ENCODE measurements at places on chromosomes 6 and 20.
A peak's percentile ranks its signal among the peaks of the same experiment; 100 is the strongest.

DNA sequence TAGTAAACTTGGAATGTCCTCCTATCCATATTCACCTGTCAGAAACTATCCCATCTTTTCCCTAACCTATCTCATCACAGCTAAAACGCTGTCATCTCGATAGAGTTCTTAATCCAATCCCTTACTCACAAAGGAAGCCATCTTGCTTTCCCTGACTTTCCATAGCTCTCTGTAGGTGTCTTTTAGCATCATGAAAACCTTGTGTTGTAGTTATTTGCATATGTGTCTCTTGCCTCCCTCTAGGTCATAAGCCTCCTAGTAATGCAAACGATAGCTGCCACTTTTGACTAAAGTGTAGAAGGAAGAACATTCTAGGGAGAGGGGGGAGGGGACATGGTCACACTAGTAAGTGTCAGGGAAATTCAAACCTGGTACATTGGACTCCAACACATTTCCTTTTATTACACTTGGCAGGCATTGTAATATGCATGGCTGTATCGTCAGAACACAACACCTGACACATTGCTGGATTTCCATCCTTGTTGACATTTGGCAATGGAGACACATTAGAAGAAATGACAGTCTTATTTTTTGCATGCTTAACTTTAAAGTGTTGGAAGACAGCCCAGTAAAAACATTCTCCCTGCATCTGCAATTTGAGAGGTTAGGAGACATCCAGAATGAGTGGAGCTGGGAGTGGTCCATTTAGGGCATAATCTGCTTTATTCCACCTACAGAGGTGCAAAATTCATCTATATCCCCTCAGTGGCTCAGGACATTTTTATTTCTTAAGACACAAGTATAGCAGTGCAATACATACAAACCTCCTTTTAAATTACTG is 283.4 kb downstream of the HAO1 start:
- H3K36me3 ChIP-seq = no peaks in the 10 kb centered on the region
- DNase-seq = no peak
- no peak overlapping the region for H3K27ac ChIP-seq
- H3K4me1 ChIP-seq = no peaks in the 10 kb centered on the region
- H3K27me3 ChIP-seq = no peaks in the 10 kb centered on the region
- no peak overlapping the region for H3K4me3 ChIP-seq

GRCh38 chr20:10642856-10643559 is 30.8 kb downstream of the JAG1 start:
- H3K27ac ChIP-seq = peak overlapping the region; percentile 16
- H3K4me3 ChIP-seq = no peak overlapping the region
- peaks cover 31% of the 10 kb centered on the region for H3K4me1 ChIP-seq
- DNase-seq = no peak
- no peaks in the 10 kb centered on the region for H3K36me3 ChIP-seq

GRCh38 chr20:63238514-63239125 is 2.9 kb downstream of the BIRC7 start:
- H3K36me3 ChIP-seq = no peaks in the 10 kb centered on the region
- no peak overlapping the region for H3K27ac ChIP-seq
- no peaks in the 10 kb centered on the region for H3K4me1 ChIP-seq
- H3K4me3 ChIP-seq = no peak overlapping the region
- no peak for DNase-seq
- no peaks in the 10 kb centered on the region for H3K27me3 ChIP-seq

DNA sequence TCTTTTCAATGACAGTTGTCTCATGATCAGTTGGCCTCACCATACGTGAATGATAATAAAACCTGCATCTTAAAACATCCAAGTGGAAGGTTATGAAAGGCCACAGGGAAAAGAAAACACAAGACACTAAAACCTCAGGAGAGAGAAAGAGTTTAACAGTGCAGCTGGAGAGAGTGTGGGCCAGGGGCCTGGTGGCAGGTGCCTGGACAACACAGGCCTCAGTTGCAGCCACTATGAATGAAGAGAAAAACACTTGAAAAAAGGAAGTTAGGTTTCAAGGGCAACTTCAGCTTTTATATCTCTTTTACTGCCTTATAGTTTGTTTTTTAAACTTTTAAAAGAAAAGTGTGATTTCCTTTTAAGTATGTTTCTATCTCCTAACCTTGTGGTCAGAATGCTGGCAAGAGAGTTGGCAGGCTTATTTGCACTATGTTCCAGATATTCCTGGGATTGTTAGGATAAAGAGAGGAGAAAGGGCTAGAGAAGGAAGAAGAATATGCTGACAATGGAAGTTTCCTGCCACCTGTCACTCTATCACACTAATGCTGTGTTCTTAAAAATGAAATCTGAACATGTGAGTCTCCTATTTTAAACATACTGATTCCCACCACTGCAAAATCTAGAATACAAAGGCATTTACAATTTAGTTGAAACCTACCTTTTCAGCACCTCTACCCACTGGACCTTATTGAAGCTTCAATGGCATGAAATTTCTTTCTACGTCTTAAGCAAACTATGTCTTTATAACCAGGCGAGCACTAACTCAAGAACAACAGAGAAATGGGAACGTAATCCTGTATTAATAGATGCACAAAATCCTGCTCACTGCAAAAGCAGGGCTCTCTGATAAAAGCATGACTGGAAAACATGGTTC is 222.4 kb downstream of the CD83 start:
- no peak for DNase-seq
- no peak overlapping the region for H3K4me3 ChIP-seq
- no peaks in the 10 kb centered on the region for H3K36me3 ChIP-seq
- no peaks in the 10 kb centered on the region for H3K27me3 ChIP-seq
- no peak overlapping the region for H3K27ac ChIP-seq

- no peaks in the 10 kb centered on the region for H3K27me3 ChIP-seq
These were observed 3.2 kb upstream of the NCR2 start for GRCh38 chr6:41332241-41332640.

All from vagina (tissue), 2 donors.